T-helper 1 cell (primary cell): ENCODE measurements at places on chromosomes 6 and 20.
A peak's percentile ranks its signal among the peaks of the same experiment; 100 is the strongest.

DNA sequence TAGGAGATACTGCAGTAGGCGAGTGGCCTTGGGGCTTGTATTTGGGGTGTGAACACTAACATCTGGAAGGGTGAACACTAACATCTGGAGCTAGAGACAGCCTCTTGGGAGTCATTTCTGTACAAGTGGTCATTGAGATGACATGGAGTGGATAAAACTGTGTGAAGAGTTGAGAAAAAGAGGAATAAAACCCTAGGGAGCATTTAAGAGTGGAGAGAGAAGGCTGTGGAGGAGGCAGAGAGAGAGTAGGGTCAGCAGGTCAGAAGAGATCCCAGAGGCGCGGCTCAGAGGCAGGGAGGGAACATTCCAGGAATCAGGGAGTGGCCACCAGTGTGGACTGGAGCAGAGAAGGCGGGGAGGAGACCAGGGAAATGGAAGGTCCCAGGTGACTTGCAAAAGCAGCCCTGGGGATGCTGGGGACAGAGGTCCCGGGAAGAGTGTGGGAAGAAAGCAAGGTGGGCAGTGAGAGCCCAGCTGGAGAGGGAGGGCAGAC lies 202.0 kb upstream of the RNF24 start:
- no peak for DNase-seq

GRCh38 chr6:127267646-127268625 lies 1.3 kb downstream of the RNF146 start:
- peak; percentile 19 for DNase-seq

DNA sequence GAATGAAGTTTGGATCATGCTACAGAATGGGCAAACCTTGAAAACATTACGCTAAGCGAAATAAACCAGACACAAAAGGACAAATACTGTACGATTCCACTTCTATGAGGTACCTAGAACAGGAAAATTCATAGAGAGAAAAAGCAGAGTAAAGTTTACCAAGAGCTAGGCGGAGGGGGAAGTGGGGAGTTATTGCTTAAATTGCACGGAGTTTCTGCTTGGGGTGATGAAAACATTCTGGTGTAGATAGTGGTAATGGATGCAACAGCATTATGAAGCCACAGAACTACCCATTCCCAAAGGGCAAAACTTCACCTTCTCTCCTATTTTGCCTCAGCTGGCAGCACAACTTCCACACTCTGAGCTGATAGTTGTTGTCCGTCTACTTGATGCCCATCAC lies 6.4 kb upstream of the PDYN start:
- DNase-seq, result no peak

- no peak for DNase-seq
Observed at GRCh38 chr20:9215539-9215938, 146.7 kb downstream of the PLCB4 start.

DNA sequence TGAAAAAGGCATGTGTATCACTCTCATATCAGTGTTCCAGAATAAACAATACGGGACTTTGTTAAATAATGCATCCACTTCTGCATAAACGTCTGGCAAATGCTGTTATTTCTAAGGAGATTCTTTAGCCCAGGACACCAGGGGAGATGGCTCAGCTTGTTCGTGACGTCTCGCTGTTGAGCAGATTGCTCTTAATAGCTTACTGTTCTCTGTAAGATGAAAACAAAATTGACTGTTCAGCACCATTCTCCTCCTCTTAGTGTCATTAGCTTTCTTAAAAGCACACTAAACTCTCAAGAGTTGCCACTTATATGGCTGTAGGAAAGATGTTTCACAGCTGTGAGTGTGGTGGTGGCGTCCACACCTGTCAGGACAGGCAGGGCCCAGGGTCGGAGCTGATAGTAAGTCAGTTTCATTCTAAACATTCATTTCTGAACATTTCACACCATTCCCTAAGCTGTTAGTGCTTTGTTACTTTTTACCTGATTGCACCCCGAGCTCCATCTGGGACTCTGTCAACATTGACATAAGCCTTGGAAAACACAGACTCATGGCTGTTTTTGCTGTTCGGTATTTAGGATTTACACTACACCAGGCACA lies 132.1 kb downstream of the ZDHHC14 start:
- no peak for DNase-seq

- no peak for DNase-seq
Observed at GRCh38 chr20:37305079-37305478, 15.6 kb downstream of the MANBAL start.

DNA sequence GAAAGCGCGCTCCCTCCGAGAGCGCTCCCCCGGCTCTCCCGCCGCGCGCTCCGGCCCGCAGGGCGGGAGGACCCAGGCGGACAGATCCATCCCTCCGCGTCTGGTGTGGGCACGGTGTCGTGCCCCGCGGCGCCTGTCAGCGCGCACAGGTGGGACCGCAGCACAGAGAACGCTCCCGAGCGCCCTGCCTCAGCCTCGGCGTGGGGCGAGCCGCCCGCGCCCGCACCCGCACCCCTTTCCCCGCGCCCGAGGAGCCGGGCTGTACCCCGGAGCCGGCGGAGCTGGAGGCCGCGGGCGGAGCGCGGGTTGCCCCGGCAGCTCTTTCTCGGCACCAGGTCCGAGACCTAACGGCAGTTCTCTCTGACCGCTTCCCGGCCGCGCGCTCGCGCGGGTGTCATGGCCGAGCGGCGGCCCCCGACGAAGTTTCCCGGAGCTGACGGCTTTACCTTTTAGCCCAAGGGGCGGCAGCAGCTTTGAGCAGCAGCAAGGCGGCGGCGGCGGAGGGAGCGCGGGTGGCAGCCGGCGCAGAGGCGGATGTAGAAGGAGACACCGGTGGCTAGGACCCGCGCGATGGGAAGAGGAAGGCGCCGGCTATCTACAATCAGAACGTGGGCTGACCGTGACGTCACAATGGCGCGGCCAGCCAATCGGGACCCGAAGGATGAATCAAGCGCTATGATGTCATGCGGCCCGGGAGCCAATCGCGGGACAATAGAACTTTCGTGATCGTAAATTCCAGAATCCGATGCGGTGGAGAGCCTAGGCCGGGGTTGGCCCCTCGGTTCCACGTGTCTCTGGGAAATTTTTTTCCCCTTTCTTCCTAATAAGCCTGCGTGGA lies at the start of gene ELOVL5:
Gene ELOVL5, minus strand, starts transcription at position 580 of the 838 bp plus-strand sequence. CDS start 53,251 bp downstream, outside the sequence.
- DNase-seq, result peak; percentile 96

DNA sequence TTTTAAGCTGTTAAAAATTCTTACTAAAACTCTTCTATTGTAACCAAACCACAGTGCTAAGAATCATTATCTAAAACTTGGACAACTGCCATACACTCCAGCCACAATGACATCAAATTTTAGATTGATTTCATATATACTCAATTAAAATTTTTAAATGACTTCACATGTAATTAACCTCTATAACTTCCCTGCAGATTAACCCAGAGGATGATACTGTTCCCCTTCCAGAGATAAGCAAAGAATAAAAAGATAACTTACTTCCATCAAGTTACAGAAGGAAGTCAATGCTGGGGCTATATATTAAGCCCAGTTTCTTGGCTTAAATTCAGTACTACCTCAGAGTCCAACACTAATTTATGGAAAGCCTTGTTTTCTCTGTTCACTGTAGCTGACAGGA lies 71.3 kb downstream of the ARHGAP18 start:
- no peak for DNase-seq

GRCh38 chr6:17178754-17179529 lies 77.1 kb downstream of the STMND1 start:
- DNase-seq, result no peak

DNA sequence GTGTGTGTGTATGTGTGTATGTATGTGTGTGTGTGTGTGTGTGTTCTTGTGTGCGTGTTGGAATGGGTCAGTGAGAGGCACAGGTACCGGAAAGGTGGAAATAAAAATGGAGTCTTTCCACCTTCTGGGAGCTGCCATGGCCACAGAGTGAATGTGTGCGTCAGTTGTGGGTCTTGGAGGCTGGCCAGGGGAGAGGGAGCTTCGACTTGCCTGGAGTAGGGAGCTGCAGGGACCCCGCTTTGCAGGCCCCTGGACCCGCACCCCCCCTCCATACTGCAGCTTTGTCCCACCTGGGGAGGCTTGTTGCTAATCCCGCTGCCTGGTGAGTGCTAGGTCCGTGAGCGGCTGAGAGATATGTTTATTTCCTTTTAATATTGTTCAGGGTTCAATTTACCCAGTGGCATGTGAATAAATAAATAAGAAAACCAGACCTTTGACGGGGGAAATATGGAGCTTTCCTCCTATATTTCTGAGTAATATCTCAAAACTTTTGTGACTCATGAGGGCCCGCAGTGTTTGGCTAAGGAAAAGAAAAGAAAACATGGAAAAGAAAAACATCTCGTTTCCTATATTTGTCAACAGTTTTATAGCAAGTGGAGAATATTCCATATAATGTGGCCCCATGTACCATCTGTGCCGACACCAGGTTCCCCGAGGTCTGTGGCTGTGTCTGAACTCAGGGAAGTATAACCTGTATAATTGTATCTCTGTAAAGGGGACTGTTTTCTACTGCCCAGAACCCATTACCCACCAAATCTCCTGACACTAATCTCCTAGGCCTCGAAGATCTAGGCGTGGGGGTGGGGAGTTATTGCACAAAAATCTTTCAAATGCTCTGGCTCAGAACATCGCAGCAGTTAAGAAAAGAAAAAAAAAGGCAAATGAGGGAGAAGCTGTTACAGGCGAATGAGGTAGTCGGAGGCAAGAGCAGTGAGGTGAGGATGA lies 24.6 kb upstream of the CCDC167 start:
- DNase-seq, result no peak

GRCh38 chr6:167766986-167767714 lies 59.6 kb upstream of the AFDN start:
- no peak for DNase-seq

- DNase-seq, result peak; percentile 45
Observed at GRCh38 chr6:156780102-156780641, 3.0 kb downstream of the ARID1B start.

GRCh38 chr20:31505903-31506302 lies 8.3 kb upstream of the HM13 start:
- DNase-seq, result no peak

DNA sequence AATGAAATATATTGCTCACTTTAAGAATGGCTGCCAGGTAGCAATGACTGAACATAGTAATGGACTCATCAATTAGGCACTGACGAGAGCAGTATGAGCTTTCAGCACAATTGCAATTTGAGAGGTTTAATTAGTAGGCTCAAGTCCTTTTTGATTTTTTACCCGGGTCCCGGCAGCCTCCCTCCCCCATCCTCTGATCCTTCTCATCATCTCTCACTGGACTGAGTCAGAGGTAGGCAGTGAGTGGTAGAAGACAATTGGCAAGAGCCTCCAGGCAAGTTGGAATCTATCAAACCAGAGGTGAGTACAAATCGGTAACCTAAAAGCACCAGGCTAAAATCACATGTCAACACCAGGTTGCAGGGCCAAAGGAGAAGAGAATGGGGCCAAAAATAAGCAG lies 107.9 kb downstream of the DCDC2 start:
- no peak for DNase-seq
